ENCODE measurements at places on chromosomes 7 and 10.

DNA sequence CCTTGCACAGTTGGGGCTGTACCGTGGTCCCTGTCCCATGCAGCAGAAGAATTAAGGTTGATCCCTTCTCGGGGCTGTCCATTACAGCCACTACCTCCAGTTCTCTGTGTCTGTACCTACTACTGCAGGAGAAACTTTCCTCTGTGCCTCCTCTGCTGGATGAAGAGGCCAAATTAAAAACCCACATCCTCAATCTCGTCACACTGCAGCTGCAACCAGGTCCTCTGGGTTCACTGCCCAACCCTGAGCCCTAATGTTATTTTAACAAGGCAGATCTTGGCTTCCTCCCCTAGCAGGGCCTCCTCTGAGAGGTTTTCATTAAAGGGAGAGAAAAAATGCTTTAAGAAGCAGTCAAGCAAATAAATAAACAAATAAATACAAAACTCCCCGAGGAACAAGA, 66.6 kb downstream of the PLXNA4 start:
- no peak for DNase-seq

DNA sequence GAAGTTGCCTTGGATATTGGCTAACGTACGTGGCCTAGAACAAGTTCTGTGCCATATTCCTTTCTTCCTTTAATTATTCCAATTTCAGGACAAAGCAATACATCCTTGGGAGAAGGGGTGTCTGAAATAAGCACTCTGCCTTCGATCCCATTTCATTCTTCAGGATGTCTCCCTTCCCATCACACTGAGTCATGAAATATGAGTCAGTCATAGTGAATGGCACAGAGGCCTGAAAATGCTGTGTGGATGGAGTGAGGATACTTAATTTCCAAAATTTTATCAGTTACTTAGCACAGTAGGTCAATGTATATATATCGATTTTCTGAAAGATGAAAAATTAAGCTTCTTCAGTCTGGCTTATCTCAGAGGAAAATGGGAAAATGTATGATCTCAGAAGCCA, 19.5 kb downstream of the EVX1 start:
- DNase-seq, result no peak

GRCh38 chr10:69456880-69457693, 5.8 kb downstream of the TSPAN15 start:
- no peak for DNase-seq

GRCh38 chr10:85993840-85994507, 372.6 kb downstream of the GRID1 start:
- no peak for DNase-seq

- no peak for DNase-seq
Measured at GRCh38 chr10:74823791-74824183, 2.6 kb upstream of the KAT6B start.

DNA sequence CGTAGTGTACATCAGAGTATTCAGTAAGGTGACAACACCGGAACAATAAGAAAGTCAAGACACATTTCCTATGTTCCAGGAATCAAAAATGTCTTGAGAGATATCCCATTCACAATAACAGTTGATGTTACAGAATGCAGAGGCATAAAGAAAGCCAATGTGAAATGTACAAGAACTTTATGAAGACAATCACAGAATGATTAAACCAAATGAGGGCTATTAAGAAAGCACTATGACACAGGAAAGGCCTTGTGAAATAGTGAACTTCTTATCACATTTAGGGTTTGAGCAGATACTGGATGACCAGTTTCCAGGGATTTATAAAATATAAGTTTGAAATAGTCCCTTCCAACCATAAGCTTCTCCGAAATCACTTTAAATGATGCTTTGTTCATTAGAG, 52.7 kb downstream of the VWDE start:
- DNase-seq, result no peak

DNA sequence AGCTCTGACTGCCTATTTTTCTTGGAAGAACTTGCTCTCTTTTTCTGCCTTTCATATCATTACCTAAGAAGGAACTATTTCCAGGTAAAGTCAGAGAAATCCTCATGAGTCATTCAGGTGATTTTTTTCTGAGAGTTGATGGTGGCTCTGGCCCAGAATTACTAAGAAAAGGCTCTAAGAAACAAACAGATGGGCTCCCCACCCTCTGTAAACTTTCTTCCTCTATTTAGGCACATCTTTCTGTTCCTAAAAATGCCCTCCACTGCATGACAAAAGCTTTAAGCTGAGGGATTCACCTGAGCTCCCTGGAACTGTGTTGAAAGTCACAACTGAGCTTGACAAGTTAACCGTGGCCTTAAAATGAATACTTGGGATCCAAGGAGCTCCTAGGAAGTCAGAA, 1.6 kb downstream of the OLAH start:
- DNase-seq, result no peak

DNA sequence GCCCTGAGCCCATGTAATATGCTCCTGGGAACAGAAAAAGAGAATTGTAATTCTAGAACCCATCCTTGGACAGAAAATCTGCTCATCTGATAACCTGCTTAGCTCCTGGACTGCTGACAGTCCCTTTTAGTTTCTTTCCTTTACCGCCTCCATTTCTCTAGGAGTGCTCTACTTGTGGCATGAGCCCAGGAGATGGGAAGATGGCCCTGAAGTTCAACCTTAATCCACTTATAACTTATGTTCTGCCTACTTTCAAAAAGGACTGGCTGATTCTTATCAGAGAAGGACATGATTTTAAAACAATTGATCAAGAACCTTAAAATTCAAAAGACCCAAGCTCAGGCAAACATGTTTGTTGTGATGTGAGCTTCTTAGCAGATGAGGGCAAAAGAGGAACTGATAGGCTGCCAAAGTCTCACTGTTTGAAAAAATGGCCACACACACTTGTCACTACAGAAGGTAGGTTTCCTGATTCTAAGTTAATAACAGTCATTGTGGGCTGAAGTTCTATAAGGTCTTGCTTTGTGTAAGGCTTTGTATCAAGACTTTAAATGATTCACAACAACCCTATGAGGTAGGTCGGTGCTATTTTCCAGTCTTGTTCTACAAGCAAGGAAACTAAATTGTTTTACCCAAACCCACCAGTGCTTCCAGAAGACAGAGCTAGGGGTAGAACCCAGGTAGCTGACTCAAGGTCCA, 94.3 kb upstream of the AFAP1L2 start:
- DNase-seq, result no peak

All from NCI-H2081 treated with DMSO at 0.1 percent for 48 hours (cell line).